ENCODE measurements at places on chromosomes 7 and 10.

- peak; percentile 54 for DNase-seq
Measured at GRCh38 chr7:27046854-27047549, 48.8 kb downstream of the HOXA1 start.

DNA sequence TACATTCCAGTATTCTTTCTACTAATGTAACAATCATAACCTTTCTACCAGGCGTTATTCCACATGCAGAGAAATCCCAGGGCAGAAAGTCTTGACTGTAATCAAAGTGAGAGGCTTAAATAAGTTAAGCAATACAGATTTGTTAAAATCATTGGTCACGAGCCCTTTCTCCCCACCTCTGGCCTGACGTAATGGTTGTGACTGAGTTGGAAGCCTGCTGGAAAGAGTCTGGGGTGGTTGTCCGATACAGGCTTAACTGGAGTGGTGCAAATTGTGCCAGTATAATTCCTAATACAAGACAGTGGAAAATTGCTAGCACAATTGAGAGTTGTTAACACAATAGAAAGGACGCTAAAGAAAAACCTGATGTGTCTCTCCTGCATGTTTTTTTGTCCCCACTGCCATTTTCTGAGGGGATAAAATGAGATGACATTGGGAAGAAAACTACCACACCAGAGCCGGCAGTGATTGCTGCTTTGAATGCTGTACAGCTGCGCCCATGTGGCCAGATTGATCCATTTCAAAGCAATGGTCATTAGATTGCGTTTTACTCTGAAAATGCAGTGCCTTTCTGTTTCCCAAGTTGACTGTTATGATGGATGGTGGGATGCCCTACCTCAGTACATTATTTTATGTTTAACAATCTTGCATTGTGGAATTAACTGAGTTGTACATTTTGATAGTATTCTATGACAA, 190.8 kb downstream of the POU6F2 start:
- DNase-seq, result no peak

DNA sequence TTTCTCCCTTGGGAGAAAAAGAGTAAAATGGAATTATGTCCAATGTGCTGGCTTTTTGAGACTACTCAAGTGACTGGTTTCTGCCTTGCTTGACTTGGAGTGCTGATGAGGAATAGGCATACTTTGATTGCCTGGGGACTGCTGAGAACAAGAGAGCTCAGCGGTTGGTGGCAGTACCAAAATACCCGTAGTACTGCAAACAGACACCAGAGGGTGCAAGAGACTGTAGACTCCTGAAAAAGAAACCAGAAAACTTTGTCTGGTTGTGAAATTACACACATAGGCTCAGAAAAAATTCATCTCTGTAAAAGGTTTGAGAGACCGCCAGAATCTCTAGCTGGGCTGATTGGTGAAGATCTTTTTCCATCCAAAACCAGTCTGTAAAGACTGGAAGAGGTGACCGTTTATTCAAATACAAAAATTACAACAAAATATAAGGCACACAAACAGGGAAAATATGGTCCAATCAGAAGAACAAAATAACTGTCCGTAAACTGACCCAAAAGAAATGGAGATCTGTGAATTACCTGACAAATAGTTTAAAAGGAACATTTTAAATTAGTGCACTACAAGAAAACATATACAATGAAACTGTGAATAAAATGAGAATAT, 18.5 kb downstream of the BICC1 start:
- DNase-seq, result peak; percentile 72

- DNase-seq, result peak; percentile 23
Measured at GRCh38 chr7:29424295-29424983, 139.2 kb upstream of the PRR15 start.

DNA sequence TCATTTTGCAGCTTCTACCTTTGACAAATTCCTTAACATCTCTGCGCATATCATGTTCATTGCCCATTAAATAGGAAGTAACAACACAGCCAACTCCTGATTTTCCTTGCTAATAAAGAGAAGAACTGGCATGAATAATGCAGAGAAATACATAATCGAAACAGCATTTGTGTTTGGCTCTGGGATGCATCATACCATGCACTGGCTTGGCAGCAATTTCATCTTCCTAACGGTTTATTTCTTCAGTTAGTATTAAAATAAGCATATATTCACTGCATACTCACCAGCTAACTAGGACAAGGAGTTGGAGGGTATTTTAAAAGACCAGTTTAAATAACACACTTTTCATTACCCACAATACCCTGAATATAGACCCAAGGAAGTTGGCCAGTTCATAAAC, 132.5 kb downstream of the ITGA8 start:
- DNase-seq, result no peak

DNA sequence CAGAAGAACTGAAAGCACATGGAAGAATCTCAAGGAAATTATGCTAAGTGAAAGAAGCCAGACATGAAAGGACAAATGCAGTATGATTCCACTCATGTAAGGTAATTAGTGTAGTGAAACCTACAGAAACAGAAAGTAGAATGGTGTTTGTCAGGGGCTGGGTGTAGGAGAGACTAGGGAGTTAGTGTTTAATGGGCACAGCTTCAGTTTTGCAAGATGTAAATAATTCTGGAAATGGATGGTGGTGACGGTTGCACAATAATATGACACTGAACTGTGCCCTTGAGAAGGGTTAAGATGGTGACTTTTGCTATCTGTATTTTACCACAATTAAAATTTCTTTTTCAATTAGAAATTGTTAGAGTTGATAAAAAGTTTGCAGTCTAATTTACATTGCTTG, 157.3 kb upstream of the ADCY1 start:
- DNase-seq, result no peak

DNA sequence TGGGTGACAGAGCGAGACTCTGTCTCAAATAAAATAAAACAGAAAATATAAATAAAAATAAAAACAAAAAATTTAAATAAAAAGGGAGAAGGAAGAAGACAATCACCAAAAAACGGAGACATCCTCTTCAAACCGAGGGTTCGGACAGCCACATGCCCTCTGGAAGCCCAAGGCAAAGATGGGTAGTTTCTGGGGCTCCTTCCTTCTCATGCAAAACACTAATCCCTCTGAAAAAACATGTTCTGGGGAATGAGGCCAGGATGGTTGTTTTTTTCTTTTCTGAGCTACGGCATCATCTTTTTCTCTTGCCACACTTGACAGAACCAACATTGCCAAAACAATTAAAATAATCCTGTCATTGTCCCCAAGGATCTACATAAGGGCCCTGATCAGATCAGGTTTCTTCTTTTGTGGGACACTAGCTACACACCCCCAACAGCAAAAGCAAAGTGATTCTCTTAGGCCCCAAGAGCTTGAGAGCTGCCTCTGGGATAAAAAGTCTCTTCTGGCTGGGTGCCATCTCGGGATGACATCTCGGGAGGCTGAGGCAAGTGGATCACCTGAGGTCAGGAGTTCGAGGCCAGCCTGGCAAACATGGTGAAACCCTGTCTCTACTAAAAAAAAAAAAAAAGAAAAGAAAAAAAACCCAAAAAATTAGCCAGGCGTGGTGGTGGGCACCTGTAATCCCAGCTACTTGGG, 14.2 kb upstream of the POR start:
- DNase-seq, result no peak

- DNase-seq, result peak; percentile 95
Measured at GRCh38 chr10:3720228-3721019, 64.6 kb downstream of the KLF6 start.

GRCh38 chr7:46145412-46145811, 224.3 kb upstream of the IGFBP3 start:
- peak; percentile 100 for DNase-seq

DNA sequence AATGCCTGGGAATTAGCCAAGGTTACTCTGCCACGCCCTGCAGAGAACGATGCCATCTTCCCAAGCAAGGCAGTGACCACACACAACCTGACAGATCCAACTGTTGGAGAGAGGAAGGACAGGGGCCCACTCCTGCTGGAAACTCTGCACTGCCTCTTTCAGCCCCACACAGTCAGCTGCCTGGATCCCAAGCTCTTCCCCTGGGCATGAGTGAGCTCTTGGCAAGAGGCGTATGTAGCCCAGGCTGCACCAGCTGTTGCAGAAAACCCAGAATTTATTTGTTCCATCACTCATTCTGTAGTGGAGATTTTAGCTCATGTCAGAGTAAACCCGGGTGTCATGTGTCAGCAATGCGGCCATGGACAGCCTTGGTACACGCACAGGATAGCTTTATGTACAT, 135.1 kb upstream of the TRIM24 start:
- DNase-seq, result no peak

- peak; percentile 52 for DNase-seq
Measured at GRCh38 chr7:149598721-149599308, 101.2 kb upstream of the ZNF746 start.

DNA sequence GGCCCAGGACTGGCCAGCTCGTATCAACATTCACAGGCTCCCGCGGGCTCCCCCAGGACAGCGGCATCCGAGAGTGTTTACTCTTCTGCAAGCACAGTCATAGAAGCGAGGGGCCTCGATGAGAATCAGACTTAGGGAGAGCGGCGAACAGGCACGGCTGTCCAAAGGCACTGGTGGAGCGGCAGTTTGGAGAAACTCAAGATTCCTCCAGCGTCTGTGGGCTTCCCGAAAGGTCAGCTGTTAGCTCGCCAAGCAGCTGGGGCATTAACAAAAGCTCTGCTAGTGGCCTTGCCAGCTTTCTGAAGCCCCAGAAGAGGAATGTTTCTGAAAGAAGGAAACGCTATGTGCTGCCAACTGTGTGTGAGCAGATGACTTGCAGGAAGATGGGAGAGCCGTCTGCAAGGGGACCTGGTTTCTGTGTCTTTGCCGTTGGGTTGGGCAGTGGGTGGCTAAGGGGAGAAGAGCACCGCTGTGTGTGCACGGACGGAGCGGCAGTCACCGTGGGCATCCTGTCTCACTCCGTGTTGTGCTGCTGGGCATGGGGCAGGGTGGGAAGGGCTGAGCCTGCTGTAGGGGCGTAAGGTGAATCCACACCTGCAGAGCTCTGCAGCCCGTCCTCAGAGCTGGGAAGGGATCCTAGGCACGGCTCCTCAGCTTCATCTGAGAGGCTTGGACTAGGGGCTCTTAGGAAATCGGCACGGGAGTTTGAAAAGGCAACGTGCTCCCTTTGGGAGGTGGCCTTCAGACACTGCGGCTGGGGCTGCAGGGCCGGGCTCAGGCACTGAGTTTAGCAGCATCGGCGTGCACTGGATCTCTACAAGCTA, 42.1 kb downstream of the AMZ1 start:
- peak; percentile 42 for DNase-seq

- no peak for DNase-seq
Measured at GRCh38 chr7:151509670-151510333, 9.9 kb downstream of the RHEB start.

DNA sequence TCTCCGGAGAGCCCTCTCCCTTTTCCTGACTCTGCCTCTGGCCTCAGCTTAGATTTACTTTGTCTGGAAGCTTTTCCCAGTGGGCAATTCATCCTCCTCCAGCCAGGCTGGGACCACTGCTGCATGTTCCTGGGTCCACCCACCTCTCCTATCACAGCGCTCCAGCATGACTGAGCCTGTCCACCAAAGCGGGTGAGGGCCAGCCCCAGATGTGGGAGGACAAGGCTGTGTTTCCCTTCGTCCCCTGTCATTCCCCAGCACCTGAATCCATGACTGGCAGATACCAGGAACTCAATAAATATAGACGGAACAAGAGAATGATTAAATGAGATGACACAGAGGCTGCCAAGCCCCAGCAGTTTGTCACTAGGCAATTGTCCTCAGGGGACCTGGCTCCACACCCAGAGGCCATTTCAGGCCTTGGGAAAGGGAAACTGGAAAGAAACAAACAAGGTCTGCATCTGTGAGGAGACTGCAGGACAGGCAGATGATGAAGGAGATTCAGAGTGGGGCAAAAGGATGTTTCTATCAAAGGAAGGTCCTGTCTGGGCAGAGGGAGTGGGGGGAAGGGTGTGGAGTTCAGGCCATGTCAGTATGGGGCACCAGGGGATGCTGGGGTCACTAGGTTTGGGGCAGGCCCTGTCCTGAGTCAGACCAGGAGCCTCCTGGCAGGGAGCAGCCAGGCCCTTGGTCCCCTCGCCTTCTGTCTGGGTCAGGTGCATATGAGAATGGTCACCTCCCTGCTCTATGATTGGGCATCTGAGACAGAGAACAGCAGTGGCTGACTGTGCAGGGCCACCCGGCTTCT, 576.4 kb downstream of the GRID1 start:
- no peak for DNase-seq

GRCh38 chr7:45196374-45196773, 38.8 kb downstream of the RAMP3 start:
- no peak for DNase-seq

All from AG10803 (cell line).